Fibroblast of the conjunctiva (primary cell): ENCODE measurements at places on chromosomes 6 and 20.

DNA sequence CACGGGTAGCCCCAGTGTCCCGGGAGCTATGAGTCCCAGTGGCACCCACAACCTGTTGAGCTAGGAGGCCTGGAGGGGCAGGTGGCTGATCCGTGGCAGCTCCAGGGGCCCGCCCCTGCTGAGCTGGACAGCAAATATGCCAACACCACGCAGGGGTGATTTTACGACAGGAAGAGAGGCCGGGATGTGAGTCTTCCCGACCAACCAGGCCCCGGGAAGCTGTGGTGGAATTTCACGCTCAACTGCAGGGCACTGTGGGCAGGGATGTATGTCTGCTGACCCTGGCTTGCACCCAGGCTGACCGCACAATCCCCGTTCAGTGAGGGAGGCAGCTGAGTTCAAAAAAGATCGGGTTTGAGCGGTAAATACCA, 183.9 kb downstream of the ERMARD start:
- DNase-seq: no peak

- DNase-seq: no peak
These were observed 191.9 kb downstream of the CD83 start for GRCh38 chr6:14309516-14309915.

DNA sequence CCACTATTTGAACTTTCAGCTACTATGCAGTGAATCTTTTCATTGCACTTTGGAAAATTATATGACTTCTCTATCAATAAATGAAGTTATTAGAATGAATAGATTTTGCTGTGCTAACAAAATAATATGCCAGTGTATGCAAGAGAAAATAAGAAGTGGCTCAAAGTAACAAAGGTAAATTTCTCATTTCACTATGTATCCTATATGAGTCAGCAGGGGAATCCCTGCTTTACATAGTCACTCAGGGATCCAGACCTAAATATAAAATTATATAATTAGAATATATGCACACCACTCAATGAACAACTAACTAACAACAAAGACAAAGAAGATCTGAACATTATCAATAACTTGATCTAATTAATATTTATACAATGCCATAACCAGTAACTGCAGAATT, 390.8 kb upstream of the IRAK1BP1 start:
- no peak for DNase-seq

DNA sequence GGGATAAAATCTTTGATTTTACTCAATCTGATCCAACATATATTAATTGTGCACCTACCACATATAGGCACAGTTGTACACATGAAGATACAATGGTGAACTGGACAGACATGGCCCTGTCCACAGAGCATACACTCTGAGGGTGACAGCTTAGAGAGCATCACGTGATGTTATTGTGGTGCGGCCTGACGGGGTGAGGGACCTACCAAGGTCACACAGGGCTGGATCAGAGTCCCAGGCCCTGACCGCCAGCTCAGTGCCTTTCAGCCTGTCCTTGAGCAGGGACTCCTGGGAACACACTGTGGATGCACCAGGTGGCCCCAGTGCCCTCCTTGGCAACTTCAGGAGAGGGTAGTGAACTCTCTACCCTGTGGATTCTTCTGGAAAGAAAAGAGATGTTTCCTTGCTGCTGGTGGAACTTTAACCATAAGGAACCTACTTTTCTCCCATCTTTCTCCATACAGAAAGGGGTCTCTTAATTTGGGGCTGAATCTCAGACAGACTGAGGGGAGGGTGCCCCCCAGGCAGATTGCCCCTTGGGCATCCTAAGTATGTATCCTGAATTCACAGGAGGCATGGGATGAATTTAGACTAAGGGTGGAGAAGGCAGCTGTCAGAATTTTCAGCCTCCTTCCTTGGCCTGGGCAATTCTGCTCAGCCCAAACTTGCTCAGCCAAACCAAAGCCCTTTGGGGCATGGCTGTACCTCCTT, 26.5 kb downstream of the PCK1 start:
- DNase-seq: no peak

DNA sequence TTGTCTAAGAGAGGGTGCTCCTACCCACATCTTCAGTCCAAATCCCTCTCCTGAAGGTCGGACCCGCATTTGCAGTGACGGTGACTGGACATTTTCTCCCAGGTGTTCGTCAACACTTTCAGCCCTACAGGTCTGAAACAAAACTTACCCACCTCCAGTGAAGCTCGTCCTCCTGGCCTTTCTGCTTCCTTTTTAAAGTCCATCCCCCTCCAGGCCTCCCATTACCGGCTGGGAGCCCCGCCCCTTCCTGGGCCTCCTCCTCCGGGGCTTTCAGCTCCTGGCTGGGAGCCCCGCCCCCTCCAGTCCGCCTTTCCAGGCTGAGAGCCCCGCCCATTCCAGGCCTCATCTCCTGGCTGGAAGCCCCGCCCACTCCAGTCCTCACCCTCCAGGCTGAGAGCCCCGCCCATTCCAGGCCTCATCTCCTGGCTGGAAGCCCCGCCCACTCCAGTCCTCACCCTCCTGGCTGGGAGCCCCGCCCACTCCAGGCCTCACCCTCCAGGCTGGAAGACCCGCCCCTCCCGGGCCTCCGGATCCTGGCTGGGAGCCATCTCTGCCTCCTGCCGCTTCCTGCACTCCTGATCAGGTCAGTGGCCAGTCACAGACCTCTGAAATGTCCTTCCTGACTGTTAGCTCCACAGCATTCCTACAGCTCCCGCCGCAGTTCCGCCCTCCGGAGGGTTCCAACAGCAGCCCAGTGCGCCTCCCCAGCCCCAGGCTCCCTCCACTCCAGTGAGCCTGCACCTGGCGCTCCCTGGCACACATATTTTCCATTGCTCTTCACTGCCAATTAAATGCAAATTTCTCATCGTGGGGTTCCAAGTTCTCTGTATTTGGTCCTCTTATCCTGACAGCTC, 98.5 kb downstream of the LY86 start:
- no peak for DNase-seq

DNA sequence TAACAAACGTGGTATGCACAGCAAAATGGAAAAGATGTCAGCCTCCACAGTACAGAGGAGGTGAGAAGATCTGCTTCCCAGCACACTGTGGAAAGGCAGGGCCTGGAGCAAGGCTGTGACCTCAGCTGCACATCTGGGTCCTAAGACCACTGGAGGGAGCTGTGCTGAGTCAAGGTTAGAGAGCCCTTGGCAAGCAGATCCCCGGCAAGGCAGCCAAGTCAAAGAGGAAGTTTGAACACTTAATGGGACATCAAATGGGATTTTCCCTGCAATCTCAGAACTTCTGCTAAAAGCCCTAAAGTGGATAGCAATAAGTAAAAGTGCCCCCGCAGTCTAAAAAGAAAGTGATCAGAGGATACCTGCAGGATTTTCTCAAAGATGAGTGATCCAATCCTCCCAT, 39.5 kb downstream of the UNC5CL start:
- DNase-seq: peak; percentile 22

GRCh38 chr6:26534681-26535465, 3.3 kb upstream of the HMGN4 start:
- DNase-seq: no peak

GRCh38 chr6:129748212-129748900, 38.4 kb upstream of the ARHGAP18 start:
- peak; percentile 74 for DNase-seq

DNA sequence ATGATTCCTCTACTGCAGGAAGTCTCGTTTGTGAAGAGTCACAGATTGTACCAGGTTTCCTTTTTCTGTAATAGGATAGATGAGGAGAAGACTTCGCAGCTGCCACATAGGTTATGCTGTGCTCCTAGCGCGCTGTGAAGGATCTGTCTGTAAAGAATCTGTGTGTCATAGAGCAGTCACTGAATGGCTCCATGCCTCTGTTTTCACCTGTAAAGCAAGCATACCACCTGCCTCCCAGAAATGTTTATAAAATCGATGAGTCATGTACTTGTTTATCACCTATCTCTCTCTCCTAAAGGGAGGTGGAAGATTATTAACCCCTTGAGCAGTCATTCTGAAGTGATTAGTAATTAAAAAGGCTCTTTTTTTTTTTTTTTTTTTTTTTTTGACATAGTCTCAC, 86.6 kb downstream of the TFAP2B start:
- DNase-seq: no peak

- no peak for DNase-seq
These were observed 62.2 kb downstream of the ZDHHC14 start for GRCh38 chr6:157443066-157443800.

DNA sequence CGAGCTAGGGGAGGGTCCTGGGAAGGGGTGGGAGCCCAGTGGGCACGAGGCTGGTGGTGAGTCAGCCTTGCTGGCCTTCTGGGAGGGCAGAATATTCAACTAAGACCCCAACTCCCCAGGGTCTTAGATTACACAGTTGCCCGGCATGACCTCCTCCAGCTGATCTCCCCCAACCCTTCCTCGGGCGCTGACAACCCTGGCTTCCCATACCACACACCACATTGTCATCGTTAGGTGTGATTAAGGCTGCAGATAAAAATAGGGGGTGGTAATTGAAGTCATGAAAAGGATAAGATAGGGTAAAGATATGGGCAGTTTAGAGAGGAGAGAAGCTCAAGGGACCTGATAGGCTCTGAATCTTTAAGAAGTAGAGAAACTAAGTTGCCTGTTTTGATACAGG, 10.5 kb downstream of the CDC40 start:
- no peak for DNase-seq

GRCh38 chr6:57247603-57248002, 25.5 kb upstream of the RAB23 start:
- no peak for DNase-seq

DNA sequence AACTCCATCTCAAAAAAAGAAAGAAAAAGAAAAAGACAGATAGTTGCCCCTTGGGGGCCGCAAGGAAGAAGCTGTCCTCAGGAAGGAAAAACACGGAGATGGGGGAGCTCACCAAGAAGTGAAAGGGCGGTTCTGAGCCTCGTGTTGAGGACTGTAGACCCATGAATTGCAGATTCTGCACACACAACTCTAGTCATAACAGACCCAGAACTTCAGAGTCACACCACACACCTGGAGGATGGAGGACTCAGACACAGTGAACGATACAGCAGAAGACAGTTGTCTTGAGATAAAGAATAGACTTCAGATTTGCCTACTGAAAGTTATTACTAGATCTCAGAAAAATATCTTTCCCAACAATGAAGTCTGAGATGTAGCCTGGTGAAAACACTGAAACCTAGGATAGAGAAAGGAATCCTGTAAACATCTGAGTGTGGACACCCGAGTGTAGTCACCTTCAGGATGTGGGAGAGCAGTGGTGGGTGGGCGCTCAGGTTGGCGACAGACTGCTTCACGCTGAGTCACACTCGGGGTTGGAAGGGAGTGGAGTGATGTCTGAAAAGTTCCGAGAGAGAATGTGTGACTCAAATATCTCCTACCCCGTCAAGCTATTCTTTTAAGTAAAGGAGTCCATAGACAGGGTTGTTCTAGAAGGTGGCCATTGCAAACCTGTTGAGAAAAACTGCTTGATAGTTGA, 88.1 kb downstream of the MAP3K4 start:
- no peak for DNase-seq

DNA sequence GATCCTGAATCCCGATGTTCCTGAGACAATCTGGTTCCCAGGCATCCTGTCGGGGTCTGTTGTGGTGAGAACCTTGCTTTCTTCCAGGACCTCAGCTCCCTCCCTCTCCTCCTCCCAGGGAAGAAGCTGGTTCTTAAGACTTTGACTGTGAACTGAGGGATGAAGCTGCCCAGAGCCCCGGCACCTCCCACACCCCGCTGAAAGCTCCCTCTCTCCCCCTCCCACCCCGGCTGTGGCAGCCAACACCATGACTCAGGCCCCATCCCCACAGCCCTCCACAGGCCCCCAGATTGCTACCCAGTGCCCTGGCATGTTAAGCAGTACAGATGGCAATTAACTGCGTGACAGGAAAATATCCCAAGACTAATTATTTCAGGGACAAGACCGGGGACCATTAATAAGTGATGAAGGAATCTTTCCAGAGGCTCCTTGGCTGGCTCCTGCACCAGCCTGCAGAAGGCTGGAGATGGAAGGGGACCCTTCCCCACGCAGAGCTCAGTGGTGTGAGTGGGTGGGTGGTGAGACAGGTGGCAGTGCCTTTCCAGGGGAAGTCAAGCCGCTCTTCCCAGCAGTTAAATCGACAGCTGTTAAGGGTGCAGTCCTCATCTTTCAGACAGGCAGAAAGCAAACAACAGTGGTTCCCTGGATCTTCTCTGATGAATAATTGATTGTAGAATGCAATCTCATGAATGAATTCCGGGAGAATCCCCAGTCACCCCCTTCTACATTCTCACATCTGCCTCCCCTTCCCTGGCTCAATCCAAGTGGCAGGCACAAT, 237.9 kb downstream of the LRFN2 start:
- no peak for DNase-seq

DNA sequence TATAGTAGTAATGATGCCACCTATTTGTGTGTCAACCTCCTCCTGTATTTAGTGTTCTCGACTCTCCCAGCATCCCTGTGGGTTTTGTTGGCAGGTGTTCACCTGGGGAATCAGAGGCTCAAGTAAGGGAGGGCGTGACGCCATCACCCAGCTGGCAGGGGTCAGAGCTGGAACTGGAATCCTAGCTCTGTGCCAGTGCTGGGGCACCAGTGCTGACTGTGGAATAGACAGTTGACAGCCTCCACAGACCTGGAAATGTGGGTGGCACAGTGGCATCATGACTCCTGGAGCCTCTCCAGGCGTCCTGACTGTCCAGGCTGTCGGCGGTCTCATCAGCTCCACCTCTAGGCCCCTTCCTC, 102.8 kb downstream of the SYCP2 start:
- no peak for DNase-seq

GRCh38 chr6:133187657-133188453, 53.3 kb upstream of the EYA4 start:
- DNase-seq: no peak

DNA sequence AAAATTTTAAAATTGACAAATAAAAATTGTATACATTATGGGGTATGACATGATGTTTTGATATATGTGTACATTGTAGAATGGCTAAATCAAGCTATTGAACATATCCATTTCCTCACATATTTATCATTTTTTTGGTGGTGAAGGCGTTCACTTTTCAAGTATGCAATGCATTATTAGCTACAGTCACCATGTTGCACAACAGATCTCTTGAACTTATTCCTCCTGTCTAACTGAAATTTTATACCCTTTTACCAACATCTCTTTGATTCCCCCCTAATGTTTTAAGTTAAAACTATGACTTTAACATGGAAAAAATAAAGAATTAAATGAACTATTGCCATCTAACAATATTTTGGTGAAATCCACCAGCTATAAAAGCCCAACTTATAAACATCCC, 65.2 kb upstream of the UST start:
- DNase-seq: no peak
